Body of pancreas (tissue), 4 donors: ENCODE measurements at places on chromosomes 16 and 17. TPM values are rescaled to one million over a fixed set of nuclear protein-coding genes. Genes with fewer than 3 reads are reported as not detected.

DNA sequence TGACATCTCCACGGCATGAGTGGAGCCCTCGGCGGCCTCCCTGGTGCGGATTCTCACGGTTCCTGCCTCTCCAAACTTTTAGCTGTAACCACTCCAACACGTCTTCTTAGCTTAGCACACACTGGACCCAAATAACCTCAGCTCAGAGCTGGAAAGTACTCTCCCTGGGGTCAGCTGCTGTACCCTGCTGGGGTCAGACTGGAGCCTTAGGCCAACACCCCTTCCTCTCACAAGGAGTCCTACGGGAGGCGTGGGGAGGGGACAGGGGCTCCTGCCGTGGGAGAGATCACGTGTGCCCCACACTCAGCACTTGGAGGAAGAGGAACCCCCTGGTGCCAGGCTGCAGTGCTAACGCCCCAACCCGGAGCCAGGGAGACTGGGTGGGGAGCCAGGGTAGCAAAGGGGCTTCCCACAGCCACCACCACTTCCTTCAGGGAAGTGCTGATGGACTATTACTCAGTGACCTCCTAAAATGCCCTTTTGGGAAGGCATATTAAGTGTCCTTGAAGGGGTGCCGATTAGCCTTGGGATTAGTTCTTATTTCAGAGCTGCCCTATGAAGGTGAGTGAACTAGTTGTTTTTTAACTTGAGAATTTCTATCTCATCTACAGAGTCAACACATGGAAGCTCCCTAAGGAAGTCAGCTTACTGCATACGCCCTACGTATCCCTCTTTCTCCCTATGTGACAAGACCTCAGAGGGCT is 124.0 kb downstream of the HIC1 start:
- H3K27ac ChIP-seq: peak overlapping the region; percentile 46
- H3K4me1 ChIP-seq: peaks cover 40% of the 10 kb centered on the region
- no peaks in the 10 kb centered on the region for H3K27me3 ChIP-seq
- no peak overlapping the region for H3K4me3 ChIP-seq
- H3K36me3 ChIP-seq: no peaks in the 10 kb centered on the region

DNA sequence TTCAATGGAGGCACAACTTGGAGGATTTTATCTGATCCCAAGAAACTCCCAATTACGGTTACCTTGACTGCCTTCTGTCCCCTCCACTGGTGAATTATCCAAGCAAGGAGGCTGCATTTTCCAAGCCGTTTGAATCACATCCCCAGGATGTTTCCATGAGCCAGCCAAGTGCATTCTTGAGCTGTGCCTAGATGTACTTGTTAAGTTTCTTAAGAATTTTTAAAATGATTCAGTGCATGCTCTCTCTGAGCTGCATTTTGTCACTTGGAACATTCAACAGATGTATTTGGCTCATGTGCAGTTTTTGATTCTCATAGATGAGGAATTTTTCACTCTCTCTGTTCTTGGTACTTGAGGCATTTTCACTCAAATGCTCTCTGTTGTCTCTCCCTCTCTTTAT is 202.6 kb upstream of the MYOCD start:
- H3K27ac ChIP-seq: no peak overlapping the region
- H3K27me3 ChIP-seq: no peaks in the 10 kb centered on the region
- no peak overlapping the region for H3K4me3 ChIP-seq
- H3K4me1 ChIP-seq: no peaks in the 10 kb centered on the region
- DNase-seq: no peak
- H3K36me3 ChIP-seq: no peaks in the 10 kb centered on the region

DNA sequence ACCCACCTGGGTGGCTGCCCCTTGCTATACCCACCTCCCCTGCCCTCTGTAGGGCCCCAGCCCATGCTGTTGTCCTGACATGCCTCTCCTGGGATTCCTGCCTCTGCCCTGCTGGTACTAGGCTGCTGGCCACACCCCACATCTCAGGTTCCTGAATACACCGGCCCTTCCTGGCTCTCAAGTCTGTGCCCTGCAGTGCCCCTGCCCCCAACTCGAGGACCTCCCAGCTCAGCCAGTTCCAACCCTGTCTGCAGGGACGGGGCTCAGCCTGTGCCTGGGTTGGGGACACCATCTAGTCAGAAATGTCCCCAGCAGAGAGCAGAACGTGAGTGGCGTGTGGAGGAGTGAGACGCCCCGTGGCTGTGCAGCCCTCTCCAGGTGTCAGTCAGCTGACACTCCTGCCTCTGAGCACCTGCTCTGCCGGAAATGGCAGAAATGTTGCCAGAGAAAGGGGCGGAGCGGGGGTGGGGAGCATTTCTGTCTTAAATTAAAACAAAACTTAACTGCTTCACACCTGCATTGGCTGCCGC is 28.7 kb downstream of the ACSF3 start:
- DNase-seq: no peak
- no peaks in the 10 kb centered on the region for H3K4me1 ChIP-seq
- no peaks in the 10 kb centered on the region for H3K27me3 ChIP-seq
- H3K36me3 ChIP-seq: no peaks in the 10 kb centered on the region

GRCh38 chr16:70661918-70662641 is 15.7 kb downstream of the IL34 start:
- no peaks in the 10 kb centered on the region for H3K27me3 ChIP-seq
- no peaks in the 10 kb centered on the region for H3K4me1 ChIP-seq
- H3K4me3 ChIP-seq: no peak overlapping the region
- no peak overlapping the region for H3K27ac ChIP-seq

GRCh38 chr16:88491001-88491559 is 38.0 kb downstream of the ZFPM1 start:
- no peaks in the 10 kb centered on the region for H3K36me3 ChIP-seq
- H3K27me3 ChIP-seq: no peaks in the 10 kb centered on the region
- H3K4me3 ChIP-seq: no peak overlapping the region
- peaks cover 61% of the 10 kb centered on the region for H3K4me1 ChIP-seq
- no peak overlapping the region for H3K27ac ChIP-seq

DNA sequence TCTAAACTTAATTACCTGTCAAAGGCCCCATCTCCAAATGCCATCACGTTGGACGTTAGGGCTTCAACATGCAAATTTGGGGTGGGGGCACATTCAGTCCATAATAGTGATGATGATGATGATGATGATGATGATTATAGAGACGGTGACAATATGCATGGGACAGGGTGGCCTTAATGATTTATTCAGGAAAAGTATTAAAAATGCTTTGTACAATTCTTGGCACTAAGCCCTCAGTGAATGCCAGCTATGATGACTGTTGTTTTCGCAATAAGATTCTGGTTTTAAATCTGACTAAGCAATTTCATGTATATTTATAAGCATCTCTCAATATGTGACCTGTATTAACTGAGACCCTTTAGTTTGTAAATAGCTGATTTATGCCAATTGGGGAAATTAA is 106.3 kb downstream of the C16orf95 start:
- H3K4me3 ChIP-seq: no peak overlapping the region
- H3K36me3 ChIP-seq: no peaks in the 10 kb centered on the region
- no peaks in the 10 kb centered on the region for H3K27me3 ChIP-seq
- no peak overlapping the region for H3K27ac ChIP-seq
- DNase-seq: no peak

GRCh38 chr16:65745201-65745708 is 621.2 kb upstream of the CDH5 start:
- no peak for DNase-seq
- H3K36me3 ChIP-seq: no peaks in the 10 kb centered on the region
- no peaks in the 10 kb centered on the region for H3K27me3 ChIP-seq
- no peak overlapping the region for H3K4me3 ChIP-seq
- H3K27ac ChIP-seq: no peak overlapping the region
- H3K4me1 ChIP-seq: no peaks in the 10 kb centered on the region

GRCh38 chr16:46688654-46689364 is at the start of gene VPS35:
VPS35 (minus strand) TSS chr16:46689178; CDS start chr16:46689133, 45 bp downstream.
- H3K27me3 ChIP-seq: no peaks in the 10 kb centered on the region
- H3K4me1 ChIP-seq: peaks cover 32% of the 10 kb centered on the region
- H3K36me3 ChIP-seq: no peaks in the 10 kb centered on the region
- H3K4me3 ChIP-seq: peak within 1 kb of the TSS; percentile 73
- peak within 1 kb of the TSS; percentile 94 for H3K27ac ChIP-seq

- H3K4me3 ChIP-seq: no peak overlapping the region
- DNase-seq: no peak
- H3K36me3 ChIP-seq: no peaks in the 10 kb centered on the region
Measured at GRCh38 chr16:86342161-86342834, 168.0 kb upstream of the FOXF1 start.

DNA sequence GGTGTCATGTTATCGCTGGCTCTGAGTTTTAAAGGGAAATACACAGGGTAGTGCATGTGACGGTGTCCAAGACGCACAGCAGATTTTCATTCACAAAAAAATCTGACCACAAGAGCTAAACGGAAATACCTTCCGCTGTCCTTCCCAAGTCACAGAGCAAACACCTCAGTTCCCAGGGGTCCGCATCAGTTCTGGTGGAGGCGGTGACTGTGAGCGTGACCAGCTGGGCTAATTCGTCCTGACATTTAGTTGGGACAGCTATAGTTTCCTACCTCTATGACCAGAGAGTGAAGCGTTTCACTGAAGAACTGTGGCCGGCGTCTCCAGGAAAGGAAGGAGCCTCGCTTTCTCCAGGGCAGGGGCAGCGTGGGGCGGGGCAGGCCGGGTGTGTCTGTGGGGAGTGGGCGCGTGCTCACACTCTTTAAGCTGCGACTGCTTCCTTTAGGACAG is 10.5 kb upstream of the FASN start:
- DNase-seq: no peak
- no peak overlapping the region for H3K4me3 ChIP-seq
- peaks cover 41% of the 10 kb centered on the region for H3K4me1 ChIP-seq

GRCh38 chr16:88815901-88816589 is 4.3 kb upstream of the APRT start:
- no peaks in the 10 kb centered on the region for H3K36me3 ChIP-seq
- H3K27me3 ChIP-seq: no peaks in the 10 kb centered on the region
- H3K4me3 ChIP-seq: no peak overlapping the region

DNA sequence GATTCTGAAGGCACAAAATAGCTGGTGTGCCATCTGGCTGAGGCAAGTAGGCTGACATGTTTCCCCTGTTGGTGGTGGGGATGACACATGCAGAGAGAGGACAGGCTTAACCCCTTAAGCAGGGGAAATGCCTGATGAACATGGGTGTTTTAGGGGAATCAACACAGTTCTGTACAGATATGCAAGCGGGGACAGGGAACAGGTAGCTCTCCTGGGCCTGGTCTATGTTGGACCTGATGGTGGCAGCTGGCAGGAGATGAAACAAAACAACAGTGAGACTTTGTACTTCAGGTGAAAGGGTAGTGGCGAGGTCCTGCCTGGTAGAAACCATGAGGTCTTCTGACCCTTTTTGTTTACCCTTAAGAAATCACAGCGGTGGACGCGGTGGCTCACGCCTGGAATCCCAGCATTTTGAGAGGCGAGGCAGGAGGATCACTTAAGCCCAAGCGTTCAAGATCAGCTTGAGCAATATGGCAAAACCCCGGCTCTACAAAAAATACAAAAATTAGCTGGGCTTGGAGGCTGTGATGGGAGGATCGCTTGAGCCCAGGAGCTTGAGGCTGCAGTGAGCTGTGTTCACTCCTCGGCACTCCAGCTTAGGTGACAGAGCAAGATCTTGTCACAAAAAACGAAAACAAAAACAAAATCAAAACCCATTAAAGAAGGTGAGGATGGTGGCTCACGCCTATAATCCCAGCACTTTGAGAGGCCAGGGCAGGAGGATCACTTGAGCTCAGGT is 10.5 kb downstream of the OR1F1 start:
- H3K4me1 ChIP-seq: no peaks in the 10 kb centered on the region
- no peaks in the 10 kb centered on the region for H3K36me3 ChIP-seq
- H3K27me3 ChIP-seq: peaks cover under 1% of the 10 kb centered on the region
- H3K4me3 ChIP-seq: no peak overlapping the region
- no peak overlapping the region for H3K27ac ChIP-seq
- no peak for DNase-seq

- no peak overlapping the region for H3K4me3 ChIP-seq
- no peaks in the 10 kb centered on the region for H3K27me3 ChIP-seq
- H3K4me1 ChIP-seq: no peaks in the 10 kb centered on the region
- H3K36me3 ChIP-seq: no peaks in the 10 kb centered on the region
- DNase-seq: peak; percentile 14
Measured at GRCh38 chr16:59878479-59878878, 1144.4 kb upstream of the GOT2 start.

GRCh38 chr16:25796239-25796638 is 104.5 kb downstream of the HS3ST4 start:
- no peak overlapping the region for H3K27ac ChIP-seq
- no peak for DNase-seq
- no peaks in the 10 kb centered on the region for H3K4me1 ChIP-seq

Gene MAFG
- 8.3 TPM for total RNA-seq

Gene NPIPA3
- total RNA-seq: not detected

Gene PMFBP1
- total RNA-seq: 2.0 TPM

Gene KRTAP2-3
- not detected for total RNA-seq

Gene LGALS3BP
- 213 TPM for total RNA-seq

Gene EVI2B
- total RNA-seq: 4.9 TPM

Gene GSG1L2
- total RNA-seq: not detected

Gene KRT33B
- not detected for total RNA-seq

Gene DRC3
- total RNA-seq: 6.9 TPM

Gene MT1H
- 8.8 TPM for total RNA-seq

Gene PRDM7
- total RNA-seq: not detected

Gene FNDC8
- total RNA-seq: not detected

Gene KLHDC4
- total RNA-seq: 25.4 TPM

Gene BCKDK
- total RNA-seq: 33.9 TPM

Gene KRT31
- not detected for total RNA-seq

Gene FBXW10
- total RNA-seq: not detected

Gene LITAFD
- total RNA-seq: not detected
